ENCODE measurements at places on chromosomes 4 and X.

DNA sequence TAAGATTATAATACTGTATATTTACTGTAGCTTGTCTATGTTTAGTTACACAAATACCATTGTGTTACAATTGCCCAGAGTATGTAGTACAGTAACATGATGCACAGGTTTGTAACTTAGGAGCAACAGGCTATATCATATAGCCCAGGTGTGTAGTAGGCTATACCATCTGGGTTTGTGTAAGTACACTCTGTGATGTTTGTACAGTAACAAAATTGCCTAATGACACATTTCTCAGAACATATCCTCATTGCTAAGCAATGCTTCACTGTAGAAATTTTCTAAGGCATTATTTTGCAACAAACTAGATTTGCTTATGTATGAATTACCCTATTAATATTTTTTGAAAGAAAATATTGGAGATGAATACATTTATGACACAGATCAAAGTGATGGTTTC lies 1390.9 kb downstream of the C4orf33 start:
- no peak for DNase-seq

- no peak for DNase-seq
Observed at GRCh38 chr4:28444886-28445496, 1584.3 kb downstream of the STIM2 start.

GRCh38 chr4:78735697-78736096 lies 40.5 kb upstream of the BMP2K start:
- no peak for DNase-seq

- no peak for DNase-seq
Observed at GRCh38 chr4:103994059-103994458, 274.3 kb upstream of the TACR3 start.

DNA sequence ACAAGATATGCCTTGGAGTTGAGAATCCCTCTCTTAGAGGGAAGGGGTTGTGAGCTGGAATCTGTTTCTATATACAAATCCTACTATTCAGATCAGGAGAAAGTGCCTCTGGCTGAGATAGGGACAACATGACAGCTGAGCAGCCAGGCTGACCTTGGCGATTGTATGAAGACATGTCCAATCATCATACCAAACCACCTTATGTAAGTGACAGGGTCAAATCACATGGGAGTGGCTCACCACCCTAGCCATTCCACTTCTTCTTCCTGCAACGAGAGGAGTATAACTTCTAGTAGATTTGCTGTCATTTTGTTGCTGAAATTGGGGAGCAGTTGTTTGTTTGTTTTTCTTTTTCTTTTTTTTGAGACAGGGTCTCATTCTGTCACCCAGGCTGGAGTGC lies 48.3 kb upstream of the TMEM150C start:
- DNase-seq: no peak

DNA sequence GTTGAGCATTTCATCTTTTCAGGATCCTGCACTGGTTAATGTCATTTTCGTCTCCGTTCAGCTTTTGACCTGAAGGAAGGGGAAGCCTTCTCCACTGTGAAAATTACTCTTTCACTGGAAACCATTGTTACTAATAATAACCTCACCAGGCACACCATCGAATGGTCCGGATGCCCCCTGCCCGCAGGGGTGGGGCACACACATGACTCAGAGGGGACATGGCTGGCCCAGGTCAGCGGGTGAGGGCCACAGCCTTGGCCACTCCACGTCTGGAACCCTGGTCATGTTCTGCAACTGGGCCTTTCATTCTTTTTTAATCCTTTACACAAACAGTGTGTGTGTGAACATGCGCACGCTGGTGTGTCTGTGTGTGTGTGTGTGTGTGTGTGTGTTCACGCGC lies 191.8 kb downstream of the BCOR start:
- DNase-seq: no peak

DNA sequence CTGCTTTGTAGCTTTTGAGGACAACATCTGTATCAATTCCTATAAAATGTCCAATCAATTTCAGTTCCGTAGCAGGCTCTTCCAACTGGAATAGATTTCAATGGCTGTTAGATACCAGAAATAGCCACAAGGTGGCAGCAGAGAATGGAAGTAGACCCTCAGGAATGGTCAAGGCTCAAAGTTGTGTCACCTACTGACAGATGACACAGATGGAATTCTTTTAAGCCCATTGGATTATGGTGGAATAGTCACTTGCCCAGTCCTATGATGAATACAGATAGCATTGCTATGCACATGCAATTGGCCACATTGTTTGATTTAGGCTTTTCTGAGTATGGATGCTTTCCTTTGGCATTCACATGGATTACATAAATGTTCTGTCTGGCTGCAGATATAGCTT lies 130.4 kb upstream of the RADX start:
- peak; percentile 54 for DNase-seq

GRCh38 chr4:128782875-128783614 lies 26.5 kb upstream of the JADE1 start:
- no peak for DNase-seq

DNA sequence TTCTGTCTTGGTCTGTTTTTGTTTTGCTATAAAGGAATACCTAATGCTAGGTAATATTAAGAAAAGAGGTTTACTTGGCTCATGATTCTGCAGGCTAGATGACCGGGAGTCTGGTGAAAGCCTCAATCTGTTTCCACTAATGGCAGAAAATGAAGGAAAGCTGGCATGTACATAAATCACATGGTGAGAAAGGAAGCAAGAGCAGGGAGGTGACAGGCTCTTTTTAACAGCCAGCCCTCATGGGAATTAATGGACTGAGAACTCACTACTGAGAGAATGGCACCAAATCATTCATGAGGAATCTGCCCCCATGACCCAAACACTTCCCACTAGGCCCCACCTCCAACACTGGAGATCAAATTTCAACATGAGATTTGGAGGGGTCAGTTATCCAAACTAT lies 27.6 kb downstream of the SATL1 start:
- no peak for DNase-seq

GRCh38 chr4:105544520-105545286 lies 7.7 kb upstream of the ARHGEF38 start:
- no peak for DNase-seq

- DNase-seq: no peak
Observed at GRCh38 chrX:5638572-5638971, 590.1 kb downstream of the NLGN4X start.

DNA sequence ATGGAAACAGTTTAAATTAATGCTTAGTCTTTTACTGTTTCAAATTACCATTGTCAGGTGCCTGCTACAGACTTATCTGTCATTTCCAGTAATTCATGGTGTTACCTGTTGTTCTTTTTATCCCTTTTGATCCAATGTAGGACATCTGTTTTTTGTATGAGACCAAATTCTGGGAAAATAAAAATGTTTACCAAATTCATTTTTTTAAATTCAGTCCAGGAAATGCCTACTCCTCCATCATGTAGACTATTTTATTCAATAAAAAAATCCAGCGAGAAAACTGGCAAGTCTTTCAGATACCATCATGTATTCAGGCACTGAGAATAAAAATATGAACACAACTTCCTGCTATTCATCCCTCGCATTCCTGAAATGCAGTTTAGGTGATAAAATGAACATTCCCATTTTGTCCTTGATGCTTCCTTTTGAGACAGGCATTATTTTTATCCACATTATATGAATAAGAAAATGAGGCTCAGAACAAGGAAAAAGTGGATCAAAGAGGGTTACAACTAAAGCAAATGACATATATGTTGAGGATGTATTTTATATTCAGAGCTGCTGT lies 584.2 kb downstream of the SPRY1 start:
- DNase-seq: no peak

- DNase-seq: peak; percentile 61
Observed at GRCh38 chr4:153916273-153916755, 127.4 kb upstream of the SFRP2 start.

DNA sequence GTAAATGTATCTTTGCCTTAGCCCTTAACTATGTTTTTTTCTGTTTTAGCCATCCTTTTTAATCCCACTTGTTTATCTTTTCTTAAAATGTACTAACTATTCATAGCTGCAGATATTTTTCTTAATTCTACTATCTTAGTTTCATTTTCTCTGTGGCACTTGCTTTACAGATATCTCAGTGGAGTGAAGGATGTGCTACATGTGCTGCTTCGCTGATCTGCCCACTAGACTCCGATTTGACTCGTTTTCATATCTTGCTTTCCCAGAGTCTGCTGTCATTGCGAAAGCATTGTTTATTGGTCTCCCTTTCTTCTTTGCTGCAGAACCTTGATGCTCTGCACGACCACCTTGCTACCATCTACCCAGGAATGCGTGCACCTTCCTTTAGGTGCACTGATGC lies 30.6 kb downstream of the GUCY1B1 start:
- DNase-seq: no peak

- no peak for DNase-seq
Observed at GRCh38 chrX:129724754-129725153, 14.0 kb upstream of the XPNPEP2 start.

DNA sequence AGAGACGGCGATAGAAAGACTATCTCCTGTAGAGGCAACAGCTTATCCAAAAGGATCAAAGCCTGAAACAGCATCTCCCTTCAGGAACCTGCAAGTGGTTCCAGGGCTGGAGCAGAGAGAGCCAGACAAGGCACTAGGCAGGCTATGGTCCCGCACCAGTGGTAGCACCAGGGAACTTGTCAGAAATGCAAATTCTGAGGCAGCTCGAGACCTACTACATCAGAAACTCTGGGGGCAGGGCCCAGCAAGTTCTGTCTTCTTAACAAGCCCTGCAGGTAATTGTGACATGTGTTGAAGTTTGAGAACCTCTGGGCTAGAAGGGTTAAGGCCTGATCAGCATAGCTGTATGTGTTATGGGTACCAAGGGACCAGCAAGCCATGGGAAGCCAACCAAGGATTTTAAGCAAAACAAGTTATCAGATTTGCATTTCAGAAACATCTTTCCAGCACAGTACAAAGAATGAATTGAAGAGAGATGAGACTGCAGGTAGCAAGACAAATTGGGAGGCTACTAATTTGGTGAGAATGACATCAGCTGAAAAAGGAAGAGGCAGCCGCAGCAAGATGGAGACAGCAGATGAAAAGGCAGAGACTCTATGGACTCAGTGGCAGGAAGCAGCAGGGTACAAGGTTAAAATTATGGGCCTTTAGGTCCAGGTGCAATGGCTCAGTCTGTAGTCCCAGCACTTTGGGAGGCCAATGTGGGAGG lies 139.7 kb downstream of the TSPAN5 start:
- no peak for DNase-seq

DNA sequence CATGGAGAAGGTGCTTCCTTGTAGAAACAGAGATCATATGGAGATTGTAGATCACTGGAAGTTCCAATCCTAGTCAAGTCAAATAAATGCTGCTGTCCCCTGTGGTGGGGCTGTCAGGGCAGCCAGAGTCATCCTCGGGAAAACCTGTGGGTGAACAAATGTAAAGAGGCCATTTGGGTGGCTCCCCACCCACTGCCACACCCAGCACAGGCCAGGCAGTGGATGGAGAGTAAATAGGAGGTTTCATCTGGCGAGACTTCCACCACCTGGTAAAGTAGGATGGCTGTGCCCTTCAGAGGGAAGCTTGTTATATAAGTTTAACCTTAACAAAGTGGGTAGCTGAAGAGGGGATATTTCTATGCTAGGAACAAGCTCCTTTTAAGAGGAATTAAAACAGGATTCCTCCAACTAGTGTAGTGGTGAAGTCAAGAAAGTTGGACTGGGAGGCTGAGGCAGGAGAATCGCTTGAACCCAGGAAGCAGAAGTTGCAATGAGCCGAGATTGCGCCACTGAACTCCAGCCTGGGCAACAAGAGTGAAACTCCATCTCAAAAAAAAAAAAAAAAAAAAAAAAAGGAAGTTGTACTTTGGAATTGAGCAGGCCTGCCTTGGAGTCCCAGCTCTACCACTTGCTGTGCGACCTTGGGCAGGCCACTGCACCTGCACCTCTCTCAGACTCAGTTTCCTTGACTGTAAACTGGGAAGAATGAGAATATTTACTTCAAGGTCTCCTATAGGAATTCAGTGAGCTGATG lies 273.7 kb downstream of the PTTG2 start:
- no peak for DNase-seq

GRCh38 chr4:131764730-131765129 lies 1384.4 kb upstream of the PCDH10 start:
- no peak for DNase-seq

DNA sequence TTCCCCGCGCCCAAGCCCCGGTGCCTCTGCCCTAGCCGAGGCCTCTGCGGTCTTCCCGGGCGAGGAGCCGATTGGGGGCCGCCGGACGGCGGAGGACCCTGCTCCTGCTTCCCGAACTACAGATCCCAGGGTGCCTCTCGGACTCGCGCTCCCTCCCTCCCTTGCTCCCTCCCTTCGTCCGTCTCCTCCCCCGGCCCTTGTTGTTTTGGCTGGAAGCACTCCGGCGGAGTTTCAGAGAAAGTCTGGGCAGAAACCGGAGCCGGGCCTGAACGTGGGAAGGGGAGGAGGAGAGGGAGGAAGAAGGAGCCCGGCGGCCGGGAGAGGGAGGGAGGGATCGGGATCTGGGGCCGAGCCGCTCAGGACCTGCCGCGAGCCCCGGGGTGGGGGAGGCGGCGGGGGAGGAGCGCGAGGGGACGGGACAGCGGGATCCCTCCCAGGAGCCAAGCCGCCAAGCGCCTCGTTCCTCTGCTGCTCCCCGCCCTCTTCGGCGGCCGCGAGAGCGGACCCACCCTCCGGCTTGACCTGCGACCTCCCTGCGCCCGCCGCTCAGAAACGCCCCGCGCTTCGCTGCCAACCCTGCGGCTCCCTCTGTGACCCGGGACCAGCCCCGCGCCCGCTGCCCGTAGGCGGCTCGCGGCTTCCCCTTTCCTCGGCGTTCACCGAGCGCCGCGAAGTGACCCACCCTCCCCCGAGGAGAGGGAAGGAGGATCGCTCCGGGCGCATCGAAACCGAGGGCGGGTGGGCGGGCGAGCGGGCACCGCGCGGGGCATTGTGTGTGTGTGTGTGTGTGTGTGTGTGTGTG lies 496 bp upstream of the GAB1 start:
- DNase-seq: peak; percentile 12

Data from stimulated activated CD4-positive, alpha-beta T cell treated with anti-CD3 and anti-CD28 coated beads, Interleukin-4, amount 100 ng/mL, for 24 hours (primary cell).